CD4-positive, alpha-beta T cell treated with Interleukin-2 at 100 ng/mL for 4 hours (primary cell): ENCODE measurements at places on chromosomes 7 and 10.
A peak's percentile ranks its signal among the peaks of the same experiment; 100 is the strongest.

- no peak for DNase-seq
Measured at GRCh38 chr10:100282907-100283306, 3.6 kb downstream of the BLOC1S2 start.

- DNase-seq: no peak
Measured at GRCh38 chr7:94029976-94030375, 25.8 kb upstream of the BET1 start.

- DNase-seq: no peak
Measured at GRCh38 chr10:113303544-113304146, 249.2 kb upstream of the HABP2 start.

GRCh38 chr10:89563861-89564478, 28.6 kb upstream of the SLC16A12 start:
- DNase-seq: peak; percentile 65

DNA sequence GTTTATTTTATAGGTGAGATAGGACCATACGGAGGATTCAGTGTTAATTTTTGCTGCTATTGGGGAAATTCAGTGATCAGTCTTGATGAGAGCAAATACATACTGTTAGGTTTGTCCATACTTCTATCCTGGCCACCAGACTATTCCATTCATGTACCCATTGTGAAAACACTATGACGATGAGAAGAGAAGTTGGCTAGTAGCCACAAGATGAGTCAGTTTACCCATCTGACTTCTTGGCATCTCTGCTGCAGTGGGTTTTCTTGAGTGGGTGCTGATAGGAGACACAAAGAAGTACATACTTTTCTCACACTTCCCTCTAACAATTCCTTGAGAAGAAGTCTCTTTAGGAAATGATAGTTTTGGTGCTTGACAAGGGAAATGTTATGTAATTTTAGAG, 133.1 kb downstream of the TFPI2 start:
- DNase-seq: no peak

- DNase-seq: peak; percentile 34
Measured at GRCh38 chr7:33130184-33130583, 820 bp downstream of the BBS9 start.

- DNase-seq: no peak
Measured at GRCh38 chr7:117809958-117810357, 63.3 kb downstream of the CTTNBP2 start.

GRCh38 chr10:124588736-124589490, 127.3 kb downstream of the LHPP start:
- DNase-seq: no peak

- DNase-seq: no peak
Measured at GRCh38 chr7:94042381-94042780, 38.2 kb upstream of the BET1 start.

DNA sequence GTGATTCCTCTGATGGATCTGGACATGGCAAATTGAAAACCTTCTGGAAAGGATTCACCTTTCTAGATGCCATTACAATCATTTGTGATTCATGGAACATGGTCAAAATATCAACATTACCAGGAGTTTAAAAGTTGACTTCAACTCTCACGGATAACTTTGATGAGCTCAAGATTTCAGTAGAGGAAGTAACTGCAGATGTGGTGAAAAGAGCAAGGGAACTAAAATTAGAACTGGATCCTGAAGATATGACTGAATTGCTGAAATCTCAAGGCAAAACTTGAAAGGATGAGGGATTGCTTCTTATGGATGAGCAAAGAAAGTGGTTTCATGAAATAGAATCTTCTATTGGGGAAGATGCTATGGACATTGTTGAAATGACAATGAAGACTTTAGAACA, 293.6 kb downstream of the ARHGAP12 start:
- no peak for DNase-seq

- DNase-seq: no peak
Measured at GRCh38 chr7:38060637-38061036, 117.4 kb upstream of the STARD3NL start.

GRCh38 chr10:20885678-20886077, 11.4 kb downstream of the NEBL start:
- no peak for DNase-seq

DNA sequence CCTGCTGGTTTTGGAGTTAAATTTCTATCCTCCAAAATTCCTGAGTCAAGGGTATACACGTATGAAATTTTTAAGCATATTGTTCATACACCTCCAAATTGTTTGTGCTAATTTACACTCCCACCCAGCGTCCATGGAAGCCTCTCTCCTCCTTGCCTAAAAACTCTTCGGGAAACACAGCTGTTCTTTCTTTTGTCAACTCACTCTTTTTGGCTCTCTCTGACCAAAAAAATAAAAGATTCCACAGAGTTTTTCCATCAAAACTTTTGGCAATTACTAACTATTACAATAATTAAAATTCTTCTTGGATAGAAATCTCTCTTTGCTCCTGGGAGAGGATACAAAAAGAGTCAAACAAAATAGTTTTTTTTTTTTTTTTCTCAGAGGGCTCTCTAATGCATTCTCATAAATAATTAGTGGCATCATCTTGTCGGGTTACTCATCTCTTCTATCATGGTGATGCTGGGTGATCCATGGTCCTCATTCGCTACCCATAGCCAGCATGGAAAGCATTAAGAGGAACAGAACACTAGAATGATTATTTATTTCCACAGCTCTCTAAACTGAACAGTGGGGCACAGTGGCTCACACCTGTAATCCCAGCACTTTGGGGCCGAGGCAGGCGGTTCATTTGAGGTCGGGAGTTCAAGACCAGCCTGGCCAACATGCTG, 310.7 kb downstream of the SFMBT2 start:
- DNase-seq: no peak

GRCh38 chr7:33590916-33591315, 314.4 kb upstream of the BMPER start:
- DNase-seq: no peak

GRCh38 chr7:96416599-96416998, 94.7 kb upstream of the SLC25A13 start:
- no peak for DNase-seq

GRCh38 chr7:94223375-94224084, 171.2 kb upstream of the COL1A2 start:
- no peak for DNase-seq

DNA sequence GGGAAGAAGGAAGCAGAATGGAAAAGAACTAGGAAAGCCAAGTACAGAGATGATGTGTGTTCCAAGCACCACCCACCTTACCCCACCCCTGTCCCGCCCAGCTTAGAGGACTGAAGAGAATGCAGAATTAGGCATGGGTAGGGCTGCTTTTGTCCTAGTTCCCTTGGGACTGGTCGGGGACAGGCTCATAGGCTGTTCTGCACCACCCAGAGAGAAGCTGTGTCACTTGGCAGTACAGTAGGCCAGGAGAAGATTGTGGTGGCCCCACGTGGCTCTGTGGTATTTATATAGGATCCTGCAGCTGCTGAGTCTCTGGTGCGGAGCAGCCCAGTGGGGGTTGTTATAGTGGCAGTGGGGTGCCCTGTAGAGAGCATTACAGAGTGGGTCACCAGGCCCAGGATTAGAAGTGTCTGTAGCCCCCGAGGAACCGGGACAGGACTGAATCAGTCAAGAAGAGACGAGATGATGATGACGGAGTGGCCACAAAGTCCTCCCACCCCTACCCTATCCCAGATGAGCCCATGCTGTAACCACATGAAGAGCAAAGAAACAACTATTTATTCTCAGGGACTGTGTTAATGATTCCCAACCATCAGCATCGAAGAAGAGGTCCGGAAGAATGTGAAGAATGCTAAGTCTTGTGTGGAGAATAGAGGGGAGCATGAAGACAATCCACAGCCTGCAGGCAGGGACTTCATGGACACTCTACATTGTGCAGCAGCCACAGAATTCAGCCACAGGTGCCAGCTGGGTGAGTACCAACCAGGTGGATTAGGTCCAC, 88.9 kb downstream of the C1GALT1 start:
- no peak for DNase-seq
